ENCODE measurements at places on chromosomes 3 and 15.
A peak's percentile ranks its signal among the peaks of the same experiment; 100 is the strongest.

DNA sequence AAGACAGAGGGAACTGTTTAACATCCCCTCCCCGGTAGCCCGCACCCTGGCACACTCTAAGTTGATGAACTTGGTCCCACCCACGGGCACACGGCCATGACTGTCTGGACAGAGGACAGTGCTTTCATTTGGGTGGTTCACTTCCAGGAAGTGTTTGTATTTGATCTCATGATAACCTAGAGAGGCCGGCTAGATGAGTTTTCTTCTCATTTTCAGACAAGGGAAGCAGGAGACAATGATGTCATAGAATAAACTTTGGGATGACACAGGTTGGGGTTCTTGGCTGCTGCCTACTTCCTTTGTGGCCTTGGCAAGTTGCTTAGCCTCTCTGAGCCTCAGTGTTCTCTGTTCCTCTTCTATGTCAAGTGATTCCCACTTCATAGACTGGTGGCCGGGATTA, 16.1 kb upstream of the LYSMD4 start:
- DNase-seq = no peak

DNA sequence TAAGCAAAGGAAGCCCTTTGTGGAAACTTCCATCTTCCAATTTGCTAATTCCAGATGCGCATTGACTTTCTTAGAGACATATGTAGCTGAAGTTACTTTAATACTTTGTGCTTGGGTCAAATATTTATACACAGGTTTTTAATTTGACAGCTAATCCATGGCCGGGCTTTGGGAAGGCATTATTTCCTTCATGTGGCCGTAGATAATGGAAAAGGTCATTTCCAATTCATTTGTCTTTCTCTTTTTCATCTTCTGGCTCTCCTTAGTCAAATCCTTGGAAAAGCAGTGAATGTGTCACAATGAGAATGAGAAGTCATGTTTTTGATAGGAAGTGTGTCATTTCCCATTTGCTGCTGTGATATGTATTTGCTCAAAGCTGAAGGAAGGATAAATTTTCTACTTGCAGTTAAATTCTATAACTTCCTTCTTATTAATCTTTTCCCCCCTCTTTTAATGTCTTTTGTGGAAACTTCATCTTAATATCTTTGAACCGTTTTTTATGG, 323.3 kb downstream of the CLSTN2 start:
- DNase-seq = no peak

DNA sequence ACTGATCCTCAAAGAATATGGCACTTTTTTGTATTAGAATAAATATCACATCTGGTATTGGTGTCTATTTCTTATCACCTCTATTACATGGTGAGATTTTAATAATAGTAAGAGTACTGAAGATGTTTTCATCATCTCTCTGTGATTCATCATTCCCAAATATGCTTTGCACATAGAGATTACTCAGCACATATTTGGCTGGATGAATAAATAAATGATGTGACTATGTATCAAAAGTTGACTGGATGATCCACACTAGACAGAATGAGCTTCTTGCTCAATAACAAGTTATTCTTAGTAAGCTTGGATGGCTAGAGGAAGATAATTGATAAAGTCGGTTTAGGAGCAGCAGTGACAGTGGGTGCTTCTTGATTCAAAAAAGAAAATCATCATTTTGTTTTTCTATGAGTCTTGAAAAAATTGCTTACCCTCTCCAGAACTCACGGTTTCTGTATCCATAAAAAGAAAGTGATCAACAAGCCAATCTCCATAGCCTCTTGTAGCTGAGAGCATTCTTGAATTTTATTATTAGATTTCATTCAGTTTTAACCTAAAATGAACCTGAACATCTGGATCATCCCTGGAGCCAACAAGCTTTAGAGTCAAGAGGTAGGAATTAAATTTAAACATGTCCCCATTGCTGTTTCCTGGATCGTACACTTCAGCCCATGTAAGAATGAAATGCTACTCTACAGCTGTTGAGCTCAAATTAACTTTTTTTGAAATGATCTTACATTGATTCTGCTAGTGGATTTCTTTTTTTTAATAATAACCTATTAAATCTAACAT, 104.8 kb upstream of the OSTN start:
- no peak for DNase-seq

- no peak for DNase-seq
Observed at GRCh38 chr3:112681822-112682325, 40.9 kb upstream of the CCDC80 start.

DNA sequence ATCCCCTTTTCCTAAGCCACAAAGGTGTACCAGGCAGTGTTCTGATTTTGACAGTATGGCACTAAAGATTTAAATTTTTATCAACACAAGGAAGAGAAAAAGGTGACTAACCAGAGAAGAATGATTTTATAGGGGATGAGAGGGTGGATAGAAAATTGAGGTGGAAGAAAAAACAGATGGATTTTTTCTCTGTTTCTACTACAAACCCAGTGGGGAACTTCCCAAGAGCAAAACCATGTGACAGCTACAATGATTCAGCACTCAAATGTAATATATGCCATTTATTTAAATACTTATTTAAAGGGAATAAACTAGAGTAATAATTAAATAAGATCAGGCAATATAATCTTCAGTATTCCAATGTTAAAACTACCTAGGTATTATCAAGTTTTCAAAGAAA, 11.1 kb downstream of the DCUN1D1 start:
- no peak for DNase-seq

GRCh38 chr3:61908382-61908781, 347.0 kb downstream of the PTPRG start:
- DNase-seq = no peak

DNA sequence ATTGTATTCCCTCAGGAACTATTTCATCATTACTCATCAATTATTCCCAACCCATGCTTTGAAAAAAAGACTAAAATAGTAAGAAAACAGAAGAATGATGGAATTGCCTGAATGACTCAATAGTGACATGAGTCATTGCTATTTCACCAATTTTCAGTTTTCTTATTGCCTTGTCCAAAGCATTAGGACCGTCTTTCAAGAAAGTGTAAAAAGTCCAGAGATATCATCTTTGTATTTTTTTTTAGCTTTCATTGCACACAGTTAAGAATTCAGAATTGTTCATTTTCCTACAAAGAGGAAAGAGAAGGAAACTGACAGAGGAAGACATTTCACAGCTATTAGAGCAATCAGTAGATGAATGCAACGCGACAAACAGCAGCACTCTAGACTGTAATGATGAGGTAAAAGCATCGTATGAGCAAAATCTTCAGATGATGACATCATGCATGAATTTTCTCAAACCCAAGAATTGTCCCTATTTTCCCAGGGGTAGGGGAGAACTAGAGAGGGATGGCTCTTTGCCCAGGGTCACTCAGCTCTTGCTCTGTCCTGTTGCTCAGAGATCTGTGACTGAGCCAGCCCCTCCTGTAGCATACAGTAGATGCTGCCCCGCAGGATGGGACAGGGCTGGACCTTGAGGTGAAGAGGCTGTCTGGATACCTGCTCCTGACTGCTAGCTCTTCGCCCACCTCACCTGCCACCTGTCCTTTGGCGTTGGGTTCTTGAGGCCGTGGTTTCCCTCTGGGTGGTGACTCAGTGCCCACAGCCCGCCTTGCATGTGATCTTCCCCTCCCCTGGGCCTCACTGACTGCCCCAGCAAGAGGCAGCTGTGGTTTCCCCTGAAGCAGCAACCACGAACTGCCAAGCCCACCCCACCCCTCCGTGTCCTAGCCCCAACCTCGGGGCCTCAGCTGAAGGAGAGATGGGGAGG, 84.8 kb downstream of the PPCDC start:
- DNase-seq = peak; percentile 71

DNA sequence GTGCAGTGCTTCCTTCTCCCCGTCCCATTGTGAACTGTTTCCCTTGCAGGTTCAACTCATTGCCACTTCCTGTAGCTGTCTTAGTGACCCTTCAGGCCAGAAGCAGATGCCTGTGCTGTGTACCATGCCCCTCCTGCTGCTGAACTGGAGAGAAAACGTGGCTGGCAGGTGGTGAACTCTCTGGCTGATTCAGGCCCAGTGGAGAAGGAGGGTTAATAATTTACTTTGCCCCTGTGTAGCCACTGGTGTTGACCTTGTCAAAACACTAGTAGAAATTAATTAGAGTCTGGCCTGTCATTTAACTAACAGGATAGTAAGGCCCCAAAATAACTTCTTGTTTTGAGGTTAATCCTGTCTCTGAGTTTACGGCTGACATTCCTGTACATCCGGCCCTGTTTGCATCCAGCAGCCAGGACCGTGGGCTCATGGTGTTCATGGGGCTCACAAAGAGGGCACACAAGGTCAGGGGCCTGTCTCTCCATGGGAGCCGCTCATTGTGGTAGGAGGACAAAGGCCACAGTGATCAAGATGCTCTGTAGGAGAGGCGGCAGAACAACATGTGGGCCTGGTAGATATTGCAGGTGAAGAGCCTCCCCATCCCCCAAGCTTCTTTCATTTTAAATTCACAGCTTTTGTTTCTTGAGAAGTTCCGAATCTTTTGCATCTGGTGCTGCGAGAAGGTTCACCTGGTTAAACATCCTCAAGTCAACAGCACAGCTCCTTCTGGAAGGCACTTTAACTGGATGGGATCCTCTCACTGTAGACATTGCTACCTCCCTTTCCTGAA, 101.6 kb downstream of the CGNL1 start:
- no peak for DNase-seq

DNA sequence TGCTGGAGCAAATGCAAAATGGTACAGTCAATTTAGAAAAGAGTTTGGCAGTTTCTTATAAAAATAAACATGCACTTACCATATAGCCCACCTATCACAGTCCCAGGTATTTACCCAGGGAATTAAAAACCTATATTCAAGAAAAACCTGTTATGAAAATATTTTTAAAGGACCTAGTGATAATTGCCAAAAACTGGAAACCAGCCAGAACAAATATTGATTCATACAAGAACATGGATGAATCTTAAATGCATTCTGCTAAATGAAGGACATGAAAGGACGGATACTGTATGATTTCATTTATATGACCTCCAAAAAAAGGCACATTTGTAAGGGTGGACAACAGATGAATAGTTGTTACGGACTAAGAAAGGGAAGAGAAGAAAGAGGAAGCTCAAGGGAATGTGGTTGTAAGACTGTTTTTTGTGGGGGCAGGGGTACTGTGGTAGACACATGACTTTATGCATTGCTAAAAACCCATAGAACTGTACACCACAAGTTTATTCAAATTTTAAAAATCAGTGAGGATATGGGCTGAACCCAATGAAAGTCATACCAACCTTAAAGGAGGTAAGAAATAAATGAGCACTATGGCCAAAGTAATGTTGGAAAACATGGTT, 61.0 kb downstream of the ZBBX start:
- DNase-seq = no peak

DNA sequence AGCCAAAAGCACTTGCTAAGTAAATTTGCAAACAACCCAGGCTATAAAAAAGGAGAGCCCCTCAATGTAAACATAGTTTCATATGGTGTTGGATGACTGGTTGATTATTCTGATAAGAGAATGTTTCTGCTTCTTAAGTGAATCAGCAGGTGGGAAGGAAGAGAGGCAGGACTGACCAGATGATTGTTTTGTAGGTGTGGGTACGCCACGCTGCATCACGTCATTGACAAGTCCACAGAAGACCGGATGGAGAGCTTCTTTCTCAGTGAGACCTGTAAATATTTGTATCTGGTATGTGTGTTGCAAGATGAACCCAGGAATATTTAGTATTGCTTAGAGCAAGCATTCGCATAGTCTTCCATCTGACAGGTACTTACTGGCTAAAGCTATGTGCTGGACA, 23.4 kb downstream of the EDEM1 start:
- no peak for DNase-seq

DNA sequence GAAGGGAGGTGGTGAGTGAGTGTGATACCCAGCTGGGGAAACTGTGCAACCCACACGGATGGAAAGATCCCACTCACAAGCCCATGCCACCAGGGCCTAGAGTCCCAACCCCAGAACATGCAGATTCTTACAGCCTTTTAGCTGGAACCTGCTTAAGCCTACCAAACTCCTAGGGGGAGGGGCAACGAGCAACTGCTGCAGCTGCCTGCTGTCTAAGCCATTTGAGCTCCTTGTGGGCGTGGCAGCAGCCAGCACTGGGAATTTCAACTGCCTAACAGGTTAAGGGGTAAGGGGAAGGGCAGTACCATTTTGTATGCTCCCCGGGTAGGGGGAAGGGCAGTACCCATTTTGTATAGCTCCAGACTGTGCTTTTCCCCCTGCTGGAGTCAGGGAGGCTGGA, 673.2 kb upstream of the BCHE start:
- no peak for DNase-seq

- DNase-seq = no peak
Observed at GRCh38 chr15:81309647-81310450, 14.1 kb downstream of the STARD5 start.

DNA sequence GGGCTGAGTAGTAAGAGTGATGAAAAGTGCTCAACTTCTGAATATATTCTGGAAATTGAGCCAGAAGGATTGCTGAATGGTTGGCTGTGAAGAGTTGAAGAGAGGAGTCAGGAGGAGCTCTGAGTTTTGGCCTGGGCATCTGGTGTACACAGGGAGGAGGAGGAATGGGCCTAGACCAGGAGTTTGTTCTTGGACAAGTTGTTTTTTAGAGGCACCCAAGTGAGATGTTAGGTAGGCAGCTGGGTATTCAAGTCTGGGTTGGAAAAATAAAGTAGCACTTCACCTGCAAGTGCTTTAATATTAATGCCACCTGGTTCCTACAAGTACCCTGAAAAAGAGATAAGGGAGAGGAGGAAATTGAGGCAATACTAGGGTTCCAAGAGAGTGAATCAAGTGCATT, 14.7 kb downstream of the BSN start:
- no peak for DNase-seq

- no peak for DNase-seq
Observed at GRCh38 chr3:13513051-13513912, 33.2 kb downstream of the HDAC11 start.

DNA sequence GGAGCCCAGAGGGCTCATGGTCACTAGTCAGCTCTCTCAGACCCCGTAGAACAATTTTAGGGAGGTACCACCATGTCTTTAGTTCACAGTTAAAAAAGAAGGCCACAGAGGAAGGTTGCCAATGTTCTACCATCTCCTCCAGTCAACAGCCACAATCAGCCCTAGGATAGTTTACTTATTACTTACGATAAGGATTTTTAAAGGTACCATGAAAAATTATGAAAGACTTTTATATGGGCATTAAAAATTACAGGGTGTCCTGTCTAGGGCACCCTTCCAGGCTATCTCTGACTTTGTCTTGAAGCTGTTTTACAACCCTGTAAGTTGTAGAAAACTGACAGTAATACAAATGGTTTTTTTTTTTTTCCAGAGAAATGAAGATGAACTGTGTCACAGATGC, 57.9 kb downstream of the CAPN7 start:
- DNase-seq = no peak

Data from stimulated activated CD4-positive, alpha-beta T cell treated with anti-CD3 and anti-CD28 coated beads, Interleukin-2, amount 100 ng/mL, for 24 hours (primary cell).